Cardiac septum (tissue), 1 donor: ENCODE measurements at places on chromosomes 6 and 20. TPM values are rescaled to one million over a fixed set of nuclear protein-coding genes. Genes with fewer than 3 reads are reported as not detected.
A peak's percentile ranks its signal among the peaks of the same experiment; 100 is the strongest.

DNA sequence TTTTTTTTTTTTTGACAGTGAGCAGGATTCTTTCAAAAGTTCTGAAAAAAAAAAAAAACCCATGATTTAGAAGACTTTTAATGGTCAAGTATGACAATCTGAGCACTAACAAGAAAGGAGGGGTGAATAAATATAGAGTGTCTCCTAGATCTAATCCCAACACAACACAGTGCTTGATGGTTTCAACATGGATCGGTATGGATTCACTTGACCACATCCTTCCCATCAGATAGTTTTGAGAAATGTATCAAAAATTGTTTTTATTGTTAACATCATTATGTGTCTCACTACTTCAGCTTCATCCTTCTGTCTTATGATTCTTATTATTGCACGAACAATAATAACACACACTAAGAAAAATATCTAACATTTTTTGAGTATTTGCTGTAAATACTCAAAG, 21.0 kb downstream of the KIF13A start:
- no peak for DNase-seq

GRCh38 chr6:48817333-48818051, 645.6 kb downstream of the MMUT start:
- DNase-seq, result no peak

SEL1L2 gene
- total RNA-seq, result 1.4 TPM

GRCh38 chr6:11196511-11197174, 35.8 kb downstream of the NEDD9 start:
- DNase-seq, result no peak

DNA sequence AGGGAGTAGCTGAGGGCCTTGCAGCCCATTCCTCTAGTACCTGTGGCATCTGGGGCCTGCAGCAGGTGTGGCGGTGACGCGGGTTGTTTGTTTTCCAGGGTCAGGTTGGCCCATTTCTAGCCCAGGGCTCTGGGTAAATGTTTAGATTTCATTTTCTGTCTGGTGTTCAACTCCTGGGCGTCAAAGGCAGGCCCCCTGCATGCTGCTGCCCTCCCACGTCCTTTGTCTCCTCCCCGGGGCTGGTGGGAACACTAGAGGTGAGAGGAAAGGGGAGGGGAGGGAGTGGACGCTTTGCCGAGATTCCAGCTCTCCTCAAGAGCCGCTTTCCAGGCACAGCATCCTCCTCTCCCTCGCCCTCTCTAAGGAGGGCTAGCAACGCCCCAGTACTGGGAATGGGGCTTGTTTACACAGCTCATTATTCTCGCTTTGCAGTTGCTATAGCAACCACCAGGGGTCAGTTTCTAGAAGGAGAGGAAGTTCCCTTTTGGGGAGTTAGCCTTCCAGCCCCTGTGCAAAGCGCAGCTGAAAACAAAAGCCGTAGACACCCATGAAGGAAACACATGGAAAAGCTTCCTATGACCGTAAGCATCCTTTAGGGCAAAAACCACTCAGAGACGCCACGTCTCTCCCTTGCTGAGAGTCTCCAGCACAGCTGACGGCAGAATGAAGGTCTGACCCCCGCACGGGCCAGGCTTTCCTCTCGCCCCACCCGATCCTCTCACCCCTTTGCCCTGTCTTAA, 170.6 kb downstream of the LY86 start:
- DNase-seq, result no peak

C6orf52 gene
- total RNA-seq, result 1.7 TPM

- DNase-seq, result no peak
Measured at GRCh38 chr6:75489025-75489424, 4.6 kb downstream of the FILIP1 start.

WFDC5 gene
- total RNA-seq, result not detected

SLPI gene
- 1.3 TPM for total RNA-seq

- DNase-seq, result no peak
Measured at GRCh38 chr6:132445201-132445951, 44.1 kb upstream of the MOXD1 start.

DNA sequence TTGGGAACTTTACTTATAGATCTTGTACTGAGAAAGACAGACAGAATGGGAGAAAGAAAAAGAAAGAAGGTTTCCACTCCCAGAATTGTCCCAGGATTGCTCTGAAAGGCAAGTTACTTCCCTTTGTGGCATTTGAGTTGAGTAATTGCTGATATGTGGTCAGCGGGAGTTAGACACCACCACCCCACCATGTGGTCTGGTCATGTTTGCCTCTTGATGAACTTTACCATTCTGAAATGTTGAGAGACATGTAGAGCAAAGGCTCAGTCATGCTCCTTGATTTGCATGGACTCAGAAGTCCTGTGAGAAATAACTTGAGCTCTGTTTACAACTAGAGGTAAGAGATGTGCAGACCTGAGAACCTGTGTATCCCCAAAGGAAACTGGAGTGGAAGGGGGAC, 17.1 kb downstream of the TCF21 start:
- no peak for DNase-seq

DNA sequence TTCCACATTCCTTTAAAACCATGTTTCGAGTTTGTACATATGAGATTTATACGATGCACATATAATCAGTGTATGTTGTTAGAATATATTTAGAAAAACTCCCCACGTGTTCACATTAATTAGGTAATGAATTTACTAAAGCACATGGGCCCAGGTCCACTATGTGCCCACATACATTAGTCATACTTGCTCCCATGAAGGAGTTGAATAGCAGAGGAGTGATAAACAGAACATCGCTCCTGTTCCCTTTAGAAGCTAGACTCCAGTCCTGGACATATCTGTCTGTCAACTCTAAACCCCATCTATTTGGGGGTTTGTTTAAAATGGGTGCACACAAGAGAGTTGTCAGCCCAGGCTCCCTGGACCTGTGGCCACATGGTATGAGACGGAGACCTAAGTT, 108.1 kb upstream of the TIAM2 start:
- DNase-seq, result no peak

DNA sequence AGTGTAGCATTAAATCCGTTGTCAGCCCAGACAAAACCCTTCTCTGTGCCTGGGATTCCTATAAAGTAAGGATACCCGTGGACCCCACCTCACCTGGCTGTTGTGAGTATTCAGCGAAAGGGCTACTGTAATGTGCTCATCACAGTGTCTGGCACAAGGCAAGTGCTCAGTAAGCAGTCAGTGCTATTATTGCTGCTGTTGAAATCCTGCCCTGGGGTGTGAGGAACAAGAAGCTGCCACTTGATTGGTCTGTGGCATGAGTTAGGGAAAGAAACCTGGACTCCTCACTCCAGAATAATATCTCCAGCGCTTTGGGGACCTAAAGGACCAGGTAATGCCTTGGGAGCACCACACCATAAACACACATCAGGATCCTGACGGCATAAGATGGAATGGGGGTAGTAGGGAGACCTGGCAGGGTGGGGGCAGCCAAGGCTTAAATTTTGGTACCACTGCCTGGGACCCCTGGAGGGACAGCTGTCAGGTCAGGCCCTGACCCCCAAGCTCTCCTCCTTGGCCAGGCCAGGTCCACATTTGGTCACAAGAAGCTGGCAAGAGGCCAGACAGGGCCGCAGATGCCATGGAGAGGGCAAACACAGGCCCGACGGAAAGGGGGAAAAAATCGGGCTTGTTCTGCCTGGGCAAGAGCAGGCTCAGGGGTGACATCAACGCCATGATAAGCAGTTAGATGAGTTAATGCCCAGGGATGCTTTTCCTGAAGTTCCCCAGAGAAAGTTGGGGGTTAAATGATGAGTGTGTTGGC, 66.5 kb downstream of the MRPL14 start:
- DNase-seq, result no peak

DNA sequence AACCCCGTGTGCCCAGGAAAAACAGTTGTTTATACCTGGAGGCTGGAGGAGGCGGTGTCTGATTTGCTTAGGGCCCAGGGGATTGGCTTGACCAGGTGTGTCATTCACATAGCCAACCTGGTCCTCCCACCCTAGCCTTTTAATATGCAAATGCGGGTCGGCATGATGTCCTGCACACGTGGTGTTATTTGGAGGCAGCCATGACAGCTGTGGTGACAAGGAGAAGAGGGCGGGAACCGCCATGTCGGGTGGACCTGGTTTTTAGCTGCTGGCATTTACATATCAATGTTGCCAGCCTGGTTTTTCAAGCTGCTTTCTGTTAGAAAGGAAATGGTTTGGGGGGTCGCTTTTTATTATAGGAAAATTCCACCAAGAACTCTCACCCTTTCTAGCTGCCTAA, 291.4 kb upstream of the QKI start:
- no peak for DNase-seq

DNA sequence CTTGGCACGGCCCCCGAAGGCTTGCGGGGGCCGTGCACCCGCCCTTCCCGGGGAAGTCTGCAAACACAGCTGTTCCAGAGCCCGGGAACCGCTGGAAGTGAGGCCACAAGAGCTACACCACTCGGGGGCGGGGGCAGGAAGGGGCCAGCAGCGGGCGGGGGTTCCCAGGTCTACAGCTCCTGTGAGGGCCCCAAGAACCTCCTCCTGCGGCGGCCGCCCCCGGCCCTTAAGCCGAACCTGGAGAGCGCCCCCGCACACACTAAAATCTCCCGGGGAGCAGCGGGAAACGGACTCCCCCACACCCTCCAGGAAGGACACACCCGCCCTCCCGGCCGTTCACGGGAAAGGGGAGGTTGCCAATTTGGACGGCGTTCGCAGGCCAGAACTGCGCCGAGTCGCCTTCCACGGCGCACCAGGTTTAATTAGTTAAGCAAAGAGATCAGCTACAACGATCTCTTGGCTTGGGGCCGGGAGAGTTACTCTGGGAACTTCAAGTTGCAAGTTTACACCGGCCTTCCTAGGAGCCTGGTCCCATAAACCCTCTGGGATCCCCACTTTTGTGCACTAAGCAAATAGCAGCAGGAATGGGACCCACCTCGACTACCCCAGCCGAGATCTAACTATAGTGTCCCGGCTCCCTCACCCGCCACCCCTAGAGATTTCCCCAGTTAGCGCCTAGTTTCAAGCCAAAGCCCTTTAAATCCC, 1.7 kb downstream of the JAG1 start:
- DNase-seq, result peak; percentile 85
